GOT3 (cell line): ENCODE measurements at places on chromosomes 11 and 22.

DNA sequence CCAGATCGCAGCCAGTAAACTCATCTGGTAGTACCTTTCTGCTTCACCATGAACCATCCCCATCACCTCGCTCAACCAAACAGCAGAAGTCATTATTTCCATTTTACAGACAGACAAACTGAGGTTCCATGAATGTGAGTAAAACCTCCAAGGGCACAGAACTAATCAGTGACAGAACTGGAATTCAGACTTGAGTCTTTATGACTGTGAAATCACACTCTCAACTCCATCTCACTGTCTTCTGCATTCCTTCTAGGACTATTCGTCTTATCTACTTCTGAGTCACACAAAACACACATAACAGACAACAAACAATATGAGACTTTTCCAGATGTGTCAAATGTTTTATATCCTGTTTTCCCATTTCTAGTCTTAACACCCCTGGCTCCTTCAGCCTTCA, 9.3 kb upstream of the NUP50 start:
- no peak for DNase-seq

- DNase-seq = no peak
These were observed 23.4 kb upstream of the CLMP start for GRCh38 chr11:123218451-123218850.

DNA sequence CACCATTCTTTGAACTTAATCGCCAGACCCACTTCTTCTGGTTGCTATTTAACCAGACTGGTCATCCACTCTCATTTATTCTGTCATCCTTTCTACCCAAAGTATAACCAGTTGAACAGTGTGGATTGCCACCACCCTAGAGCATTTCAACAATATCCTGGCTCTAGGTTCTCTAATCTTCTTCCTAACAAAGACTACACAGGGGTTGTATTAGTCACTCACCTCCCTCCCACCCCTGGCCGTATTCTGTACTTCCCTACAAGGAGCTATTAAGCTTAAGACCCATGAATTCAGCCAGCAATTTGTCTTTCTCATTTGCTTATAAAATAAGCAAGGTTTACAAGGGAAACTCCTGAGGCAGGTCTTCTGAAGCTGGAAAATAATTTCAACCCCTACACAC, 46.9 kb upstream of the CEP126 start:
- no peak for DNase-seq

DNA sequence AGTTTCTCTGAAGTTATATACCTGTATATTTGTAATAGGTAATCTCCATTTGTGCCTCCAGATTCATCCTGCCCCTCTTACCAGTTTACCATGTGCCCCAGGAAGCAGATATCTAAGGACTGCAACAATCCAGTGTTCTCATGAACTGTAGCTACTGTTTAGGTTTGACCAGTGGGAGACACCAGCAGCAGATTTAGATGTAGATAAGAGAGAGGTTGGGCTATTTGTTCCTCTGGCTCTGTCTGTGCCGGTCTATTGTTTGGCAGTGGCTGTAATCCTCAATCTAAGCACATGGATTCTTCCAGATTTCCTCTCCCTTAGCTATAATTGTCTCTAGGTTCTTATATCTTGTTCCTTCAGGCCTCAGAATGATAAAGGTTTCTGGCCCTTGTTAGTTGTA, 88.4 kb downstream of the ANO3 start:
- DNase-seq = no peak

GRCh38 chr11:106468531-106468930, 391.1 kb downstream of the AASDHPPT start:
- no peak for DNase-seq

GRCh38 chr11:108926171-108926840, 261.4 kb downstream of the DDX10 start:
- DNase-seq = no peak

DNA sequence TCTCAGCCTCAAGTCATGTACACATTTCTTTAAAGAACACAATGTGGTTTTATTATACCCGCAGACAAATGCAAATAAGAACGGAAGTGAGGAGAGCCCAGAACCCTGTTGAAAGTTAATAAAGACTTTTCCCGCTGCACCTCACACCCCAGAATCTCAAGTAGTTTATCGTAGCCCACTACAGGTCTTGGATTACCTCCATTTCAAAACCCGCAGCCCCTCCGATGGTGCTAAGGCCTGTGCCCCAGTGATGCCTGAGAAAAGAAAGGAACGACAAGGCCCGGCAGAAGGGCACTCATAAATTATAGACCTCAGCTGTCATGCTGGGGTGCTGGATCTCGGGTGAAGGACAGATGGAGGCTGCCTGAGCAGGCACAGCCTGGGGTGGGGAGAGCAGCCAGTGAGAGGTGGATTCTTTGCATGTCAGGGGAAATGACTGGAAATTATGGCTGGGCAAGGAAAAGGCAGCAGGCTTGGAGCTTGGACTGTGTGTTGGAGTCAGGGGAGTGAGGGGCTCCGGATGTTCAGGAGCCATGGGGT, 354.1 kb downstream of the NTM start:
- no peak for DNase-seq

DNA sequence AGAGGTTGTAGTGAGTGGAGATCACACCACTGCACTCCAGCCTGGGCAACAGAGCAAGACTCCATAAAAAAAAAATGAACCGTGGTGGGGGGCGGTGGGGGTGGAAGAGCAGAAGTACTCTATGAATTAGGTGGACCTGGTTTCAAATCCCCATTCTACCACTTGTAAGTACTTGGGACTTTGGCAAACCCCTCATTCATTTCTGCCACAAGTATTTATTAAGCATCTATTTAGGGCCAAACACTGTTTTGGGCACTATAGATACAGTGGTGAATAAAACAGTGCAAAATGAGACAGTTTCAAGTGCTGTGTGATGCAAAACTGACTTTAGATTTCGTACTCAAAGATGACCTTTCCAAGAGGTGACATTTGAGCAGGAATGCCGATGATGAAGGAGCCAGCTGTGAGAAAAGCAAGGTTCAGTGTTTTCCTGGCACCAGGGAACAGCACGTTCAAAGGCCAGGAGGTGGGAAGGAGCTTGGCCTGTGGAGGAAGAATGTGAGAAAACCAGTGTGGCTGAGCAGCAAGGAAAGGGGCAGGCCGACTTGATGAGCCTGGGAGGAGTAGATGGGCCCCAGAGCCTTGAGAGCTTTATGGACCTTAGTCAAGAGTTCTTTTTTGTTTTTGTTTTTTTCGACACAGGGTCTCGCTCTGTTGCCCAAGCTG, 1.4 kb upstream of the TMEM134 start:
- no peak for DNase-seq

DNA sequence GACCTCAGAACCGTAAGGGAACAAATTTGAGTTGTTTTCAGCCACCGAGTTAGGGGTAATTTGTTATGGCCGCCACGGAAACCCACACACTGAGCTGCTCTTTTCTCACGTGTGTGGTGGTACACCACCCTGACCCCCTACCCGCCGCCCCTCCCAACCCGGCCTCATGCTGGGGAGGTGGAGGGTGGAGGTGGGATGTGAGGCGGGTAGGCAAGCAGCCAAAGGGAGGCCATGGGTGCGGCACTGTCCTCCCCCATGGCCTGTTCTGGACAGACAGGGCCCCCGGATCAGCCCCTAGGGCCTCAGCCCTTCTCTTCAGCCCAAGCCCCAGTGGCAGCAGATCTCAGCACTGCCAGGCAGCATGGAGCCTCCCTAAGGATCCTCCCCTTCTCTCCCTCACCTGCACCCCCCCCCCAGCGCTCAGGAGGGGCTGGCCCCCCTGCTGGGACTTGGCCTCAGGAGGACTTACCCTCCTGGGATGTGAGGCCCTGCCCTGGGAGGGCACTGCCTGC, 7.9 kb downstream of the PRR5 start:
- no peak for DNase-seq

DNA sequence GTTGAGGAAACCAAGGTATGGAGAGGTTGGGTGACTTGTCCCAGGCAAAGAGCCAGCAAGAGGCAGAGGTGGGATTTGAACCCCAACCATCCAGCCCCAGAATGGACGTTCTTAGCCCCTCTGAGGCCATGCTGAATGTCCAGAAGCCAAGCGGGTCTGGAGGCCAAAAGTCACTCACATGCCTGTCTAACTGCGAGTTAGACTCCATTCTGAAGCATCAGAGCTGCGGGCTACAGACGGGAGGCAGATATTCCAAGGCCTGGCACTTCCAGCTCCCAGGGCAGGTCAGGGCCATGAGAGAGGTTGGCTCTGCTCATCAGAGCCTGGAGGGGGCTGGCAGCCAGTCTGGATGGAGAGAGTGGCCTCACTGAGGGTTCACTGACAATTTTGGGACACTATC, 616.5 kb downstream of the BRD1 start:
- DNase-seq = no peak

- no peak for DNase-seq
These were observed 462.4 kb downstream of the RAB38 start for GRCh38 chr11:87712802-87713202.
